ENCODE measurements at places on chromosomes 7 and 10. TPM values are rescaled to one million over a fixed set of nuclear protein-coding genes. Genes with fewer than 3 reads are reported as not detected.

- H3K27ac ChIP-seq, result no peak overlapping the region
- no peaks in the 10 kb centered on the region for H3K4me1 ChIP-seq
- H3K4me3 ChIP-seq, result no peak overlapping the region
- peak; percentile 48 for DNase-seq
- peaks cover under 1% of the 10 kb centered on the region for H3K27me3 ChIP-seq
Observed at GRCh38 chr10:12943425-12943824, 58.1 kb downstream of the CCDC3 start.

DNA sequence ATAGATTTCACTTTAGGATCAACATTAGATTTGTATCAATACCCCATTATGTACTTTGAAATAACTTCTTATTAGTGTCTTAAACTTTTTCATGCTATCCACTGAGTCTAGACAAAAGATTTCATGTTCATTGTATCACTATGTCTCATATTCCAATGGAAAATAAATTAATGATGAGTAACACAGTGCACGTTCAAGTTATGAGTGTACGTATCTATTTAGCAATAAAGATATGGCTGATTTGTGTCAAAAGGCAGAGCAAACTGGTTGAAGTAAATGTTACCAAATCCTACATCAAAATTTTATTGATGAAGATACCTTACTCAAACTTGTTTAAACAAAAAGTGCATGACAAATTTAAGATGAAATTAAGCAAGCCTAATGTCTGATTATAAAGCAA, 102.4 kb downstream of the SEMA3E start:
- no peaks in the 10 kb centered on the region for H3K4me1 ChIP-seq
- DNase-seq, result no peak
- no peak overlapping the region for H3K4me3 ChIP-seq
- no peaks in the 10 kb centered on the region for H3K36me3 ChIP-seq
- H3K27me3 ChIP-seq, result no peaks in the 10 kb centered on the region

DNA sequence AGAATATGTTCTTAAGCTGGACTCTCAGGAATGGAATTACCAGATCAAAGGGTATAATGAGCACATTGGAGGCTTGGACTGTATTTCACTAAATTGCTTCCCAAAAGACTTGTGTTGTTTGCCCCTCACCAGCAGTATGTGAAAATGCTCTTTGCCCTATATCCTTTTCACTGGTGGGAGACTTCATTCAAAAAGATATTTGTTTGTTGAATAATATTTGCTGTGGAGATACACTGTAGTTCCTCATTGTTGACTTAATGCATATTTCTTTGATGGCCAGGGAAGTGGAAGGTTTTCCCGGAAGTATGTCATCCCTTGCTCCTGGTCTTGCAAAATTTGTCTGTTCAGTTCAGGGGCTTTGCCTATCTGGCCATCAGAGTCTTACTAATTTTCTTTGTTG, 19.4 kb downstream of the GSTO2 start:
- no peaks in the 10 kb centered on the region for H3K4me1 ChIP-seq
- no peak overlapping the region for H3K4me3 ChIP-seq
- no peak for DNase-seq

- no peaks in the 10 kb centered on the region for H3K4me1 ChIP-seq
- H3K27ac ChIP-seq, result no peak overlapping the region
- no peak overlapping the region for H3K4me3 ChIP-seq
- no peak for DNase-seq
Observed at GRCh38 chr10:104440221-104440620, 86.6 kb downstream of the CFAP58 start.

- H3K4me3 ChIP-seq, result no peak overlapping the region
- DNase-seq, result no peak
- H3K27me3 ChIP-seq, result no peaks in the 10 kb centered on the region
- H3K4me1 ChIP-seq, result peaks cover 12% of the 10 kb centered on the region
Observed at GRCh38 chr7:30159698-30160143, 24.9 kb downstream of the MTURN start.

GRCh38 chr10:29237786-29238185, 51.1 kb upstream of the LYZL1 start:
- DNase-seq, result no peak
- H3K27me3 ChIP-seq, result no peaks in the 10 kb centered on the region
- H3K36me3 ChIP-seq, result no peaks in the 10 kb centered on the region
- no peak overlapping the region for H3K27ac ChIP-seq
- no peaks in the 10 kb centered on the region for H3K4me1 ChIP-seq
- H3K4me3 ChIP-seq, result no peak overlapping the region

DNA sequence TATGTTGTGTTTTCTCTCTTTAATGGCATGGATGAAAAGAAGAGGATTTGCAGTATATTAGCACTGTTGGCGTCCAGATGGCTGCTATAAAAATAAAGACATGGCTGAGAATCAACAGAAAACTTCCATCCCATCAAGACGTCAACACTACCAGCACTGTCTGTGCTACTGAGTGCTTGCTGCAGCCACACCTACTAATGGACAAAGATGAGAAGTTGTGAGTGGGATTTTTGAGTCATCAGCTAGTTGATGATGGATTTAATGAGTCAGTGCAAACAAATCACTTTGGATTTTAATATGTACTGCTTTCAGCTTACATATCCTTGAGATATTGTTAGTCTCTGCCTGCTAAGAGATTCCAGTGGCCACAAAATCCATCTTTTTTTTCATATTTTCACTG, 631.0 kb upstream of the ANKRD30A start:
- H3K27me3 ChIP-seq, result no peaks in the 10 kb centered on the region
- DNase-seq, result no peak
- H3K27ac ChIP-seq, result no peak overlapping the region
- H3K36me3 ChIP-seq, result no peaks in the 10 kb centered on the region
- H3K4me1 ChIP-seq, result no peaks in the 10 kb centered on the region
- H3K4me3 ChIP-seq, result no peak overlapping the region

Gene CHST15
- 8.7 TPM for total RNA-seq

Gene PRLHR
- not detected for total RNA-seq

Gene RBP4
- not detected for total RNA-seq

Gene OR9A2
- total RNA-seq, result not detected

Gene LMOD2
- total RNA-seq, result not detected

Data from H9 (cell line).